ENCODE measurements at places on chromosomes 11 and 22.

GRCh38 chr11:127028648-127029047, 28.1 kb upstream of the KIRREL3 start:
- DNase-seq, result no peak

GRCh38 chr11:58905011-58905720, 34.1 kb upstream of the GLYATL1 start:
- DNase-seq, result no peak

- DNase-seq, result no peak
Measured at GRCh38 chr11:111724615-111725129, 41.5 kb downstream of the PPP2R1B start.

DNA sequence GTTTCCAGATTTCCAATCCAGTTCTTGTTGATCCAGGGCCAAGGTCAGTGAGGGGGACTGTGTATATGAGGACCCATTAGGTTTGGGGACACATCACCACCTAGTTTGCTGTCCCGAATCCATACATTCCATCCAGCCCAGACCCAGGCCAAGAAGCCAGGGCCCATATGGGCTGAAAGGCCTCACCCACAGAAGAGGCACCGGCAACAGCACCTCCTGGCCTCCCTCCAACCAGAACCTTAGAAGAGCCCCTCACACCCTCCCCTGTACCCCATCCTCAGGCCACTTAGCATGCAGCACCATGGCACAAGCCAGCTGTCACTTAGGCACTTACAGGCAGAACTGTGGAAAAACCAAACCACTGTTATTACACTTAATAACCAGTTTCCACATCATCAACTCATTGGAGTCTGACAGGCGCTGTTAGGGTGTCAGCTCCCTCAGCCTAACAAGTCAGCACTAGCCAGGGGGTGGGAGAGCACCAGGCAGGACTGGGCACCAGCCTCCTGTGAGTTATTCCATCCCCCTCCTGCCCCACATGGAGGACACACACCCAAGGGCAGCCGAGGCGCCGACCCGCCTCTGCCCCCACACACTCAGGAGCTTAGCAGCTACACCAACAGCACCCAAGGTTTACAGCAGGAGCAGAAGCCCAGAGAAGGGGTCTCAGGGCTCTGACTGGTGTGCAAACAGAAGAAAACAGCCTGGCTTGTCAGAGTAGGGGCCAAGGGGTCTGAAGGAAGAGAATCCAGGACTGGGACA, 132.0 kb downstream of the BUD13 start:
- DNase-seq, result no peak

- DNase-seq, result no peak
Measured at GRCh38 chr11:115990004-115990447, 485.8 kb upstream of the CADM1 start.

GRCh38 chr11:78651923-78652842, 77.5 kb upstream of the NARS2 start:
- DNase-seq, result no peak

DNA sequence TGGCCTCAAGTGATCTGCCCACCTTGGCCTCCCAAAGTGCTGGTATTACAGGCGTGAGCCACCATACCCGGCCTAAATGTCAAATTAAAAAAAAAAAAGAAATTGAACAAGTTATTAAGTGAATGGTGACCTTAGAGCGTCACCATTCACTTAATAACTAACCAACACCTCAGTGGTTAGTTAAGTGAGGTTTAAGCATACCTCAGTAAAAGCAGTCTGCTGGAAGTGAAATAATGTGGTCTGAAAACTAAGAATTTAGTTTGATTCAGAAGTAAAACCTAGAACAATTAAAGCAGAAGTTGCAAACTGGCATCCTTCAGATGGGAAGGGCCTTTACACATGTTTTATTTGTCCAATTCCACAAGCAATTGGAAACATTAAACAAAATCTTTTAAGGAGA, 71.5 kb downstream of the FCHSD2 start:
- no peak for DNase-seq

DNA sequence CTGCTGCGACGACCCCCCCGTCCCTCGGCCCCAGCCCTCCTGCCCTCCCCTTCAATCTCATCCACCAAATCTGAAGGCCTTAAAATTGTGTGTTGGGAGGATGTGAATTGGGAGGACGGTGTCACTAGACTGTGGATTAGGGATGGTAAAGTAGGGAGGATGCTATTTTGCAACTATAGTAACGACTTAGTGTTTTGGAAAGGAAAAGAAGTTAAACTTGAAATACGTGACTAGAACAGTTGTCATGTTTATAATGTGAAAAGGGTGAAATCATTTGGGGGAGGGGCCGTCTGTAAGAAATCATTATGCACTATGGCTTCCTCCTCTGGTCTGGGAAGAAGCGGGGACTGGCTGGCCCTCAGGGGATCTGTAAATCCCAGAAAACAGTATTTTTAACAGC, 43.4 kb upstream of the NNMT start:
- no peak for DNase-seq

DNA sequence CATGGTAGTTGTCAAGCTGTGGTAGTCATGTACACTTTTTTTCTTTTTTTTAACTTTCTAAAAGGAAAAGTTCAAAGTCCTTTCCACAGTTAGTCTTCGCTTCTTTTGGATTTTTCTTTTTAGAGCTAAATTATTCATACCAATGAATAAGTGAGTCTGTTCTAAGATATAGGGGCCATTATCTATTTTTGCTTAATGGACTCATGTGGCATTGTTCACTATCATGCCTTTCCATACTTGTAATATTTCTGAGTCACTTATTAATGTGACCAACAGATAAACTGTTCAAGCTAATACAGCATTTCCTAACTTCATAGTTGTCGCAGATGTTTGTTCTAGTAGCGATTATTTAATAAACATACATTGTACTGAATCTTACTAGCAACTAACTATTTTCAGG, 8.0 kb upstream of the B3GNT6 start:
- no peak for DNase-seq

DNA sequence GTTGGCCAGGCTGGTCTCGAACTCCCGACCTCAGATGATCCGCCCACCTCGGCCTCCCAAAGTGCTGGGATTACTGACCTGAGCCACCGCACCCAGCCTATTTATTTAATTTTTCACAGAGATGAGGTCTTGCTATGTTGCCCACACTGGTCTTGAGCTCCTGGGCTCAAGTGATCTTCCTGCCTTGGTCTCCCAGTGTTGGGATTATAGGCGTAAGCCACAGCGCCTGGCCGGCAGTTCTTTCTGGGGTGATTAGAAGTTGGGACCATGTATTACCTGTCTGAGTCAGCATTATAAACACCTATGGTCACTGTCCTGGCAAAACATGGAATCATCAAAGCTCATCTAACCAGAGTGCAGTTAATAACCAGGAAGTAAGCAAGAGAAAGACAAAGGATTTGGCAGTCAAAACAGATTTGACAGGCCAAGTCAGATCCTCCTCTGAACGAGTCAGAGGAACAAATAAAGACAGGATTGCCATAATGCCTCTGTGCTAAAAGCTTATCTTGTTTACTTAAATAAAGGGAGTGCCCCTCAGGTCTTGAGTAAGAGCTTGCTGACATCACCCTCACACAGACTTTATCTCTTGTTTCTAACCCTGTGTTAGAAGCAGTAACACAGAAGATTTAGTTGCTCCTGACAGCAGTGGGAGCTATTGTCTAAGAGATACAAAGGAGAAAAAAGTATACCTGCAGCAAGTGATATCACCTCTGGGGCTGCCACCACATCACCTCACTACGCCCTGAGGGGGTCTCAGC, 3.7 kb downstream of the SERPIND1 start:
- no peak for DNase-seq

DNA sequence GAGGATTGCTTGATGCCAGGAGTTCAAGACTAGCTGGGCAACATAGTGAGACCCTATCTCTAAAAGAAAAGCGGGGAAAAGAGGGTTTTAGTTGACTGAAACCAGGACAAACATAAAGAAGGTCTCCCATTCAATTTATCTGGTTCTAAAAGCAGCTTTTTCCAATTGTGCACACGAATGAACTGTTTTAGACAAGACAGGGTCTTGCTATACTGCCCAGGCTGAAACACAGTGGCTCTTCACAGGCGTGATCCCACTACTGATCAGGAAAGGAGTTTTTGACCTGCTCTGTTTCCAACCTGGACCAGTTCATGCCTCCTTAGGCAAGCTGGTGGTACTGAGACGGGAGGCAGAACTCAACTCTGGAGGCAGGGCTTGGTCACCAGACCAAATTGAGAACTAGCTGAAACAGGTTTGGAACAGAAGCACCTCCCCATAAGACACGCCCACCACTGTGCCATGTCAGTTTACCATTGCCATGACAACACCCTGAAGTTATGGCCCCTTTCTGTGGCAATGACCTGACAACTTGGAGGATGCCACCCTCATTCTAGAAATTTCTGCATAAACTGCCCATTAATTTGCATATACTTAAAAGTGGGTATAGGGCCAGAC, 2.8 kb upstream of the NUCB2 start:
- DNase-seq, result no peak

DNA sequence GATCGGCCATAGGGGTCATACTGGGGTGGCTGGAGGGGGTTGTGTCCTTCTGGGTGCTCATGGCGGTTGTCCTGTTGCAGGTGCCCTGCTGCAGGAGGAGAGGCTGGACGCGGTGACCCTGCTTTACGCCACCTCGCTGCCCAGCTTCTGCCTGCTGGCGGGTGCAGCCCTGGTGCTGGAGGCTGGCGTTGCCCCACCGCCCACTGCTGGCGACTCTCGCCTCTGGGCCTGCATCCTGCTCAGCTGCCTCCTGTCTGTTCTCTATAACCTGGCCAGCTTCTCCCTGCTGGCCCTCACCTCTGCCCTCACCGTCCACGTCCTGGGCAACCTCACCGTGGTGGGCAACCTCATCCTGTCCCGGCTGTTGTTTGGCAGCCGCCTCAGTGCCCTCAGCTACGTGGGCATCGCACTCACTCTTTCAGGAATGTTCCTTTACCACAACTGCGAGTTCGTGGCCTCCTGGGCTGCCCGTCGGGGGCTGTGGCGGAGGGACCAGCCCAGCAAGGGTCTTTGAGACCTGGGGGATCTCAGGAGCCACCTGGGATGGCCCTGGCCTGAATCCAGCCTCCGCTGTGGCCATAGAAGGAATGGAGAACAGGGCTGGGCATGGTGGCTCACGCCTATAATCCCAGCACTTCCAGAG, 11.1 kb downstream of the SLC35E4 start:
- DNase-seq, result no peak

- DNase-seq, result no peak
Measured at GRCh38 chr22:49047447-49047846, 780.2 kb downstream of the BRD1 start.

DNA sequence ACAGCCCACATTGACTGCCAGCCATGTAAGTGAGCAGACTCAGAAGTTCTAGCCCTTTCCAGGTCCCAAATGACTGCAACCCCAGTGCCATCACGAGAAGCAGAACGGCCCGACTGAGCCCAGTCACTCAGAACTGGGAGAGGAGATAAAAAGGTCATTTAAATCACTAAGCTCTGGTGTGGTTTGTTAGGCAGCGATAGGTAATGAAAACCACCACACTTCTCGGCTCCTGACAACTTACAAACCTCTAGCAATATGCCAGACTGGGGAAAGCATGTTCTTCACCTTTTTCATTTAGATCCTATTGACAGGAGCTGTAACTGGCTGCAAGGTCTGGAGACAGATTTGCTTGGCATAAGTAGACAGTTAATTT, 6.7 kb downstream of the SLC15A3 start:
- no peak for DNase-seq

- no peak for DNase-seq
Measured at GRCh38 chr11:56705784-56706396, 7.0 kb downstream of the OR9G1 start.

GRCh38 chr11:121089566-121089965, 11.5 kb upstream of the TECTA start:
- no peak for DNase-seq

- DNase-seq, result no peak
Measured at GRCh38 chr11:115741376-115742107, 237.3 kb upstream of the CADM1 start.

GRCh38 chr11:110509472-110509871, 79.7 kb downstream of the FDX1 start:
- no peak for DNase-seq

- no peak for DNase-seq
Measured at GRCh38 chr11:133934599-133935550, 21.9 kb downstream of the IGSF9B start.

DNA sequence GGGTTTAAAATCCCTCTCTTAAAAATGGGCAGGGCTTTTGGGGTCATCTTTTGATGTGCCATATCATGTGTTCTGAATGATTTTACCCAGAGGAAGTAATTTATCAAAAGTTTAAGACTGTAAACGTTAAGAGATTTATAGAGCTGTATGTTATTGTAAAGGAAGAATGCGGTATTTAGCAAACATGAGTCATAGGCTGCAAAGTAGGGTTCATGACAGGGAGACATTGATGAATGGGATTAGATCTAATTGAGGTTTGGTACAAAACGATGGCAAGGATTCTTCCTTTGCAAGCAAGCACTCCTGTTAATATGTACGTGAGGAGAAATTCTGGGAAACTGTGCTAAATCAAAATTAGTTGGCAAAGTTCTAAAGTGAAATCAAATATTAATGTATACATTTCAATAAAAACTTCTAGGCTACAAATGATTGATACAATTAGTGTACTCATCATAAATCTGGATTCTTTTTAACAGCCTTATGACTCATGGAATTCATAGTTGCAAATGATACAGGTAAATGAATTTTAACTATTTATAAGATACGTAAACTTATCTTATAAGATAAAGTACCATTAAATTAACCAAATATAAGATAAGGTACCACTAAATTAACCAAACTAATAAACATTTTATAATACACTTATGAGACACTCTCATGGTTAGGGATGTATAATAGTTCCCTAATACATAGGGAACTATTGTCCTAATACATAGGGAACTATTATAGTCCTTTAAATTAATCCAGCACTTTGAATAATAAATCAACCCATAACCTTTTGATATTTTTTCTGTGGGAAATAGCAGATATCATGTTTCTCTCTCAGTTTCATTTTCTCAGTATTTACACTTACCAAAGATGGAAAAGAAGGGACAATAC, 58.4 kb downstream of the KIF18A start:
- DNase-seq, result no peak

DNA sequence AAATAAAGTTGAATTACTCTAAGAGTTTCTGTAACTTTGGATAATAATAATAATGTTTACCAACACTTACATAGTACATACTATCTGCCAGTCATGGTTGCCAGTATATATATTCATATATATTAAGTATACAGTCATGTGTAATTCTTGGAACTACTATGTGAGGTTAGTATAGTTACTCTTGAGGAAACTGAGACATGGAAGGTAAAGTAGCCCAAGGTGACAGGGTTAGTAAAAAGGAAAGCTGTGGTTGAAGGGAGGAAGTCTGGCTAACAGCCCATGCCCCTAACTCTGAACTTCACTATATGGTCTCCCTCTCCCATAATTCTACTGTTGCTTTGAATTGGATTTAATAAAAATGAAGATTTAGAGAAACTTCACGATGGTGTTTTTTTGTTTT, 24.9 kb downstream of the FDX1 start:
- no peak for DNase-seq

DNA sequence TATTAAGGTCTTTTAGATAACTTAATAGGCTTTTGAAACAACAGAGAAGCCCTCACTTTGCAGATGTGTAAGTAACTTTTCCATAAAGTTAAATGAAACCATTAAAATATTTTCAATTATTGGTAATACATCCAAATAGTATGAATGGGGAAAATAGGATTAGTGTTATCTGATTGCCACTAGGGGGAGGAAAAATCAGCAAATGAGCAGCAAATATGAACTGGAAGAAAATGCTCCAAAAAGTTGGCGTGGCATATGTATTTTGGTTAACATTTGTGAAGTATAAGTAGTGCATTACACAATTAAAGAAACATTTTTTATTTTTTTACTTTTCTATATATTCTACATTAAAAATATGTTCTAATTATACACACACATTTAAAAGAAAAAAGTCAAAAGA, 259.8 kb upstream of the ANO5 start:
- DNase-seq, result no peak

GRCh38 chr11:10878408-10879214, 20.8 kb upstream of the ZBED5 start:
- DNase-seq, result no peak

Data from activated T-cell treated with anti-CD3 and anti-CD28 coated beads, Interleukin-2, amount 50 U/mL, for 1 hour (primary cell).